Stimulated activated CD4-positive, alpha-beta T cell treated with anti-CD3 and anti-CD28 coated beads, Interleukin-12 subunit alpha, Interleukin-12 subunit beta, amount 100 ng/mL, for 4 hours (primary cell): ENCODE measurements at places on chromosomes 5 and 9.

DNA sequence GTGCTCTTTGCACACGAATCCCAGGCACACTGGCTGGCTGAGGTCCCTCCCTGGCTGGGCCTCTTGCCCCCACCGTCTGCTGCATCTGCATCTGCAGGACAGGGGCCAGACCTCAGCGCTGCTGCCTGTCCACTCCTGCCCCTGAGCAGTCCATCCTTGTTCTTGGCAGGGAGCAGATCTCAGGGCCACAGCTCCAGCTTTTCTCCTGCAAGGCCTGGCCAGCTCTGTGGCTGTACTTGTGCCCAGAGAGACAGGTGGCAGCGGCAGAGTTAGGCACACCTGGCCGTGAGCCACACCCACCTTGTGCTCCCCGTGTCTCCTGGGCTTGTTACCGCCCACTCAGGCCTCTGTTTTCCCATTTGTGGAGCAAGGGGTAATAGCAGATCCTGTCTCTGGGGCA, 13.9 kb downstream of the NEK6 start:
- no peak for DNase-seq

GRCh38 chr9:117677572-117677971, 26.6 kb upstream of the TLR4 start:
- no peak for DNase-seq

DNA sequence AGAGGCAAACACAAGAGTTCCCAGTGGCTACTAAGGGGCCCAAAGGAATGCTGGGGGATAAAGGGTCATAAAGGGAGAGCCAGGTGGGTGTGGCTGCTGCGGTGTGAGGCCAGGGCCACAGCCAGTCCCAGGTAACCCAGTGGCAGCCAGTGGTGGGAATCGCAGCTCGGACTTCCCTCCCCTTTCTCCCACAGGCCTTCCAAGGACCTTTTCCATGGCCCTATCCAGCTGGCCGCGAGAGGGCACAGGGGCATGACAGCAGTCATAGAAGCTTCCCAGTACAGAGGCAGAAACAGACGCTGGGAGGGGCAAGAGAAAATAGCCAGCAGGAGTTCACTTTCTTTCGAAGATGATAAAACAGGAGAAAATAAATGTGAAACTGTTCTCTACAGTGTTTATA, 257.6 kb downstream of the SEMA5A start:
- DNase-seq: no peak

DNA sequence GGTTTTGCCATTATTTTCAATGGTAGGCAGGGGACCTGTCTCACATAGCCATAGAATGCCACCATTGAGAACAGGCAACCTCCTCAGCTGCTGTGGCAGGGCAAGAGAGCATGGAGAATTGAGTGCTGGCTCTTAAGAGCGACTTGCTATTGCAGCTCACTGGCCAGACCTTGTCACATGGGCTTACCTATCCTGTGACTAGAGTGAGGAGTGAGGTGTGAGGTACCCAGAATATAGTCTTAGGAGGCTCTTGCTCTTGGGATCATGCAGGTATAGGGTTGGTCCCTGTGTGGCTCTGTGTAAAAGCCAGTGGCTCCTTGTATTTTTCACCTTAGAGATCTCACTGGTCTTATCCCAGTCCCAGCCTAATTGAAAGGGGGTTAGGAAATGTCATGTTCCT, 39.8 kb upstream of the NR3C1 start:
- DNase-seq: no peak

- no peak for DNase-seq
These were observed 48.9 kb downstream of the CFAP90 start for GRCh38 chr5:7801891-7802614.

DNA sequence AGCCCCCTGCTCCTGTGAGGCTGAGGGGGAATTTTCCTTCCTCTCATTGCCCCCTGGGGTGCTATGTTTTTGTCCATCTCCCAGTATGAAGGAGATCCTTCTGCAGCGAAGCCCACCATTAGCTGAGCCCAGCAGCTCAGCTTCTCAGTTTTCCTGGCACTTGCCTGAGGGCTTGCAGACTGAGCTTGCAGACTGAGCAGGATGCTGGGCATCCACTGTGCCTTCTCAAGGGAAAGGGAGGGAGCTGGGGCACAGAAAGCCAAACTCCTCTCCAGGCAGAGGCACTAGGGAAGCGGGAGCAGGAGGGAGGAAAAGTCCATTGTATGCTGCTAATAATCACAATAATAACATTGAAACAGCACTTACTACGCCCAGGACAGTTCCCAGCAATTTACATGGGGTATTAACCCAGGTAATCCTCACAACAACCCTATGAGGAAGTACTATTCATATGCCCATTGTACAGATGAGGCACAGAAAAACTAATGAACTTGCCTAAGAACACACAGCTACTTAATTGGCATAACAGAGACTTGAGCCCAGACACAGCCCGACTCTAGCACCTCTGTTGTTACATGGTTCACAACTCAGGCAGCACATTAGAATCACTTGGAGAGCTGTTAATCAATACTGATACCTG, 86.9 kb upstream of the SSBP2 start:
- DNase-seq: no peak

DNA sequence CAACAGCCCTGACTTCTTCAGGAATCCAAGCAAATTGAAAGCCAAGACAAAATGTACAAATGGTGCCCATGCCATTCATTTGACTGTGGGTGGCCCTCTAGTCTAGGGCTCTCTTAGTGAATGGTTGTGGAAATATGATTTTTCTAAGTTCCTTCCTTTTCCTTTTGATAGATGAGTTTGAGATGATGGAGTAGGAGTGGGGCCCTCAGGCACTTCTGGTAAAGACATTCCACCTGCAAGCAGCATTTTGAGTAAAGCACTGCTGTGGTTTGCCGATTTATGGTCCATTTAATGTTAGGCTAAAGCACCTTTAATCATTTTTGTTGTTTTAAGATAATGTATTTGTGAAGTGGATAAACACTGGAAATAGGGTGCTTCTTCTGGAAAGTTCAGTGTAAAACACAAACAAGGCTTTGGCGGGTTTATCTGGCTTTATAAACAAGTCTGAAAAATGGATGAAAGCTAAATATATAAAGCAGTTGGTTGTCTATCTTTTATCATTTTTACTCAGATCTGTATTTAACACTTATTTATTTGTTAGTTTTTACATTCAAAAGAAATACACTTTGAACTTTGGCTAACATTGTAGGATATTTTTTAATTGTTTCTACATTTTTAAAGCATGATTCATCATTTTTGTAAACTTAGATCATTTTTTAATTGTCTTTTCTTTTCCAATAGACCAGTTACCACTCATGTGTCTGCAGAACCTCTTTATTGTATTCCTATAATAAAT, 213.5 kb downstream of the PJA2 start:
- no peak for DNase-seq

- no peak for DNase-seq
These were observed 35.1 kb downstream of the LIX1 start for GRCh38 chr5:97107318-97107717.

GRCh38 chr5:33276628-33276950, 164.2 kb upstream of the TARS1 start:
- DNase-seq: no peak

DNA sequence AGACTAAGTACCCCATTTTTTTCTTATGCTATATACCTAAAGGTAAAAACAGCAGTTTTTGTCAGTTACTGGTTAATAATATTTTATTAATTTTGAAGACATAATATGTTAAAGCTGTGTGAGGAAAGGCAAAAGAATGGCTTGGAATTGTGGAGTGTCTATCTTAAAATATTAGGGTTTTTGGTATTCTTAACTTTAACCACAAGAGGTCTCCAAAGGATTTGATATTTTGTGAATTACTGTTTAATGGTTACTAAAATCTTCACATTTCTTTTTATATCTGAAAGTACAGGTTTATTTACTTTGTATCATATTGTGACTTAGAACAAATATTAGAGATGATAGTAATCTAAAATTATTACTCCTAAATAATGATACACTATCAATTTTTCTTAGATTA, 32.0 kb upstream of the DHFR start:
- no peak for DNase-seq

- DNase-seq: no peak
These were observed 124.0 kb upstream of the BOD1 start for GRCh38 chr5:173740400-173740799.

- DNase-seq: no peak
These were observed 1937.9 kb upstream of the WWC1 start for GRCh38 chr5:166353580-166353979.

DNA sequence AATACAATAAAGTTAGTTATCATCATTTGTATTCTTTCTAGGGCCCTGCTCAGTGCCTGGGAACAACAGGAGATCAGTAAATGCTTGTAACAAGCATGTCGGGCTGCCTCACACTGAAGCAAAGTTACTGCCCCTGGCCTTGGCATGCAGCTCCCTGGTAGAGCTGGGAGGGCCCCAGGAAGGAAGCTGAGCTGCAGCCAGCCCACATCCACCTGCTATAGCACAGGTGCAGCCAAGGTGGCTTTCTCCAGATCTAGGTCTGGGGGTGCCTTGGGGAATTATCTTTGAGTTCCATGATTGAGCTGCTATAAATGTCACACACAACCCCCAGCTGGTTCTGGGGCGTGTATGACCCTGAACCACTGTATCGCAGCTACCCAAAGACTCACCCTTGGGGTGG, 293.4 kb upstream of the MSX2 start:
- no peak for DNase-seq

DNA sequence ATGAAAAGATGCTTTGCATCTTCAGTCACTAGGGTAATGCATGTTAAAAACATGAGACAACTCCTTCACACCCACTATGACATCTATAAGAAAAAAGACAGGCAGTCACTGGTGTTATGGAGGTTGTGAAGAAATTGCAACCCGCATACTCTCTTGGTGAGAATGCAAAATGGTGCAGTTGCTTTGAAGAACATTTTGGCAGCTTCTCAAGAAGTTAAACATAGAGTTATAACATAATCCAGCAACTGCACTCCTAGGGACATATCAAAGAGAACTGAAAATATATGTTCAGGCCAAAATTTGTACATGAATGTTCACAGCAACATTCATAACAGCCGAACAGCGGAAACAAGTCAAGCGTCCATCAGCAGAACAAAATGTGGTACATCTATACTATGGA, 46.3 kb upstream of the TBC1D9B start:
- DNase-seq: no peak

DNA sequence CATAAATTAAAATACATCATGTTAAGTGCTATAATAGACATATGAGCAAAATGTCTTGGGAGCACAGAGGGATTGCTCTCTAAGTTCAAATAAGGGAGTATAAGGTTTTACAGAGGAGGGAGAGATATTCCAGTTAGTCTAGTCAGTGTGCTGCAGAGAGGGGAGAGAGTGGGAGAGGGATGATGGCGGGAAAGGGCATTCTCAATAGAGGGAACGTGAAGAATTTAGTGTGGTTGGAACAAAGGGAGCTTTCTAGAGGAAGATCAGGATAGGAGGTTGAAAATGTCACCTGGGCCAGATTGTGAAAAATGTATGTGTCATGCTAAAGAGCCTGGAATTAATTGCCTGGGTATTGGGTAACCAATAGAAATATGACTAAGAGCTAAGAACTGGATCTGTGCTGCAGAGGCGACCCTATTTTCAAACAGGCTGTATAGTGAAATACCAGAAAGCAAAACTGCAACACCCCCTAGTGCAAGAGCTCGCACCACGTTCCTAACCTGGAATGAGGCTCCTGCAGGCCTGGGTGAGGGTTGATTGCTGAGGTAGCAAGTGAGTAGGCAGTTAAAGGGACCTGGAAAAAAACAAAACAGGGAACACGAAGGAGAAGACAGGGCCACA, 791.8 kb upstream of the C9orf72 start:
- DNase-seq: no peak

GRCh38 chr5:180026734-180027458, 44.7 kb downstream of the RNF130 start:
- no peak for DNase-seq

DNA sequence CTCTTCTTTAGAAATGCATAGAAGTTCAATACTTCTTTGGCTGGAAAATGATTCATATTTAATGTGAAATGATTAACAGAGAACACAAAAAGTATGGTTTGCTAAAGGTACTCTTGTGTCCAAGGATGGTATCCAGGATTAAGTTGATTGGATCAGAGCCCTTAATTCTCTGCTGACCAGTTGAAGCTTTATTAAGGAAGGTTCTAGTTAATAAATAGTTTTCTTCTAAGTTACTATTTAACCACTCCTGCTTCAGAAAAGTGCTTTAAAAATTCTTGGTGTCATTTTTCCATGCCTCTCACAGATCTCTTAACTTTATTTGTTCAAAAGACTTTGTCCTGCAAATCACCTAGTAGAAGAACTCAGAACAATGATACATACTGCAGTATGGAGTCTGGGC, 134.3 kb downstream of the MEF2C start:
- DNase-seq: no peak

- DNase-seq: no peak
These were observed 3.7 kb downstream of the MCTP1 start for GRCh38 chr5:95281226-95281625.

GRCh38 chr9:22990349-22990748, 543.7 kb downstream of the DMRTA1 start:
- no peak for DNase-seq

- DNase-seq: no peak
These were observed 7.5 kb upstream of the TTC1 start for GRCh38 chr5:160001457-160001856.

DNA sequence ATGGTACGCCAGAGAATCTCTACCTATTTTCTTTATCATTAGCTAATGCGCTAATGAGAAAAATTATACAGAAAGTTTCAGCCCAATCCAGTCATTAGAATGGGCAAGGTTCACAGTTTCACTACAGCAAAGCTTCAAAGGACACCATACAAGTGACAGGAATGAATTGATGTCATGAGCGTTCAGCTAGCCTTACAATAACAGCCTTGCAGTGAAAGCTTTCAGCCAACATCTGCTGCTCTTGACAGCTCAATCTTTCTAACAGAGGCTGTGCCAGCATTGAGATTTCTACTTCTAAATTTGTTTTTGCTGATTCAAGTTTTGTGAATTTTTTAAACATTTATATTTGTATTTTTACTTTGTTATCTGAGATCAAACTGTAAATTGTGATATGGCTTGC, 302.4 kb upstream of the FAM174A start:
- DNase-seq: no peak

- DNase-seq: no peak
These were observed 63.9 kb downstream of the NDST1 start for GRCh38 chr5:150571836-150572235.

GRCh38 chr5:178428341-178429155, 161.6 kb downstream of the COL23A1 start:
- DNase-seq: no peak

- DNase-seq: no peak
These were observed 363.4 kb upstream of the SLC30A5 start for GRCh38 chr5:68730220-68730978.

- DNase-seq: no peak
These were observed 8.0 kb downstream of the PCDH1 start for GRCh38 chr5:141870228-141870627.

GRCh38 chr5:141636106-141636412, 590 bp downstream of the HDAC3 start:
- DNase-seq: no peak

DNA sequence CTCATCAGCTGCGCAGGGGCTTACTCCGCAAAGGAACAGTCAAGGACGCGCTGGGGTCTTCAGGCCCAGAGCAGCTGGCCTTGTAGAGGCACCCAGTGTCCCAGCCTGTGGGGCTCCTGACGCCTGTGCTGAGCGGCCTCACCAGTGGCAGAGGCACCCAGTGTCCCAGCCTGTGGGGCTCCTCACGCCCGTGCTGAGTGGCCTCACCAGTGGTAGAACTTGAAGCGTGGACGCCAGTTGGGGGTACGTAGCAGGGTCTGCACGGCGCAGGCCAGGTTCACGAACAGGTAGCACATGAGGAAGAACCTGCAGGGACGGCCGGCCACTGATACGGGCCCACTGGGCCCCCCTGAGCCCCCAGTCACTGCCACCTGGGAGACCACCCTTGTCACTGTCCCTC, 35.9 kb downstream of the SLC12A7 start:
- no peak for DNase-seq
